ENCODE measurements at places on chromosomes 4 and X.

DNA sequence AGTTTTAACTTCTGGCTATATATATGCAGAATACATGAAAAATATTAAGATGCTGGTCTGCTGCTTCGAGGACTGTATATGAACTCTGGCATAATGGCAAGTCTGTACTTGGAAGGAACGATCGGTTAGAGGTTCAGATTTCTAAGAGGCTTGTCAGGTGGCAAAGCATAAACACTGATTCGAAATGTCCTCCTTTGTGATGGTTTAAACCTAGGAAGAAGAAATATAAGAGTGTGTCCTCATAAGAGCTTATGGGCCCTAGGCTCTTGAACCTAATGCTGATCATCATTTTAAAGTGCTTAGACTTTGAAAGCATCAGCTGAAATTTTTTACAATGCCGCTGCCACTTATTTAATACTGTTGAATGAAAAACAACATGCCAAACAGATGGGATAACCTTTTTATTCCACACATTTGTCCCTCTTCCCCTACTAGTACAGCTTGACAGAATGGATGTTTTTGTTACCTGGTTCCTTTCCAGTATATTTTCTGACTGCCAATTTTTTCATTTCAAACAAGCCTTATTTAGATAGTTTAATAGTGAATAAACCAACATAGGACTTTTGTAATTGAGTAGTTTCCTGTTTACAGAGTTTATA is 8.8 kb downstream of the SPRY1 start:
- no peak for DNase-seq

DNA sequence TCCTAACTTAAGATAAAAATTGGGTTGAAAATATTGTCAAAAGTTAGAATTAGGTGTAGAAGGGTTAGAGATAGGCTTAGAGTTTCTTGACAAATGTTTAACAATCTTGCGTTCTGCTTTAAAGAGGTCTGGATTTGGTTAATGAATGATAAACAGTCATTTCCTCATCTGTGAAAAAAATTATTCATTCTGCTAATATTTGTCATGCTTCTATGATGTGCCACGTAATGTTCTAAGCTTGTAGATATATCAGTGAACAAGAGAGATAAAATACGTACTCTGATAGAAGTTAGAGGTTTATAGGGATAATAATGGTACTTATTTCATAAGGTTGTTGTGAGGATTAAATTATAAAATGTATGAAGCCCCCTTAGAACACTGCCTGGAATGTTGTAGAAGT is 443.0 kb upstream of the GALNT7 start:
- no peak for DNase-seq

- DNase-seq, result peak; percentile 3
Observed at GRCh38 chrX:115399306-115399705, 109.8 kb downstream of the LUZP4 start.

DNA sequence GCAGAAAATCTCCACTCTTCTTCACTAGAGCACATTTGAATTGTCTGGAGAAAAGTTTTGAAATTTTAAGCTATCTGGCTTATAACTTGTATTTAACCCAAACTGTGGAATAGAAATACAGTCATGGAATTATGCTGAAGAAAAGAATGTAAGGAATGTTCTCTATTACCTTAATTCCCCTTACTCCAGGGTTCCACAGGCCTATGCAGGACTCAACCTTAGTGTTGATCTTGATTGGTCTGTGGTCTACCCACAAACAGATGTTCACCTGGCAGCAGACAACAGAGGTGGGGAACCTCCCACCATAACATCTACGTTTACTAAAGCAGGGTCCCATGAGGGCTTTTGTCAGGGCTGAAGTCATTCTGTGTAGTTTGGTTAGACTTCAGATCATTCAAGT is 189.3 kb upstream of the GPRIN3 start:
- DNase-seq, result no peak

- DNase-seq, result no peak
Observed at GRCh38 chr4:67141586-67141985, 403.7 kb downstream of the CENPC start.

DNA sequence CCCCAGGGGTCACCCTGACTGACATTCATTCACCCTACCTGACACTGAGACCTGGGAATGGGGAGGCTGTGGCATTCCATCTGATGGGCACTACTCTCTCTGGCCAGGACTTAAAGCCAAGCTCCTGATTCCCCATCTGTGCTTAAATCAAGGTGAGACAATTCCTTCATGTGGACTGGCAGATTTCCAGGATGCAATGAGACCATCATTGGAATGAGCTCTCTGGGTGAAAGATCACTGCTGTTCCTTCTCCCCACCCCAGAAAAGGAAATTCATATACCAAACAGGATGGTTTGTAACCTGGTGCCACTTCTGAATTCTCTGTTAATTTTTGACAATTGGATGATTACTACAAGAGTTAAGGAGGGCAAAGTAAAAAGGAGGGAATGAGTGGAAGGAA is 354.8 kb downstream of the MID1IP1 start:
- no peak for DNase-seq

GRCh38 chrX:37060999-37061398 is 52.8 kb downstream of the FAM47C start:
- no peak for DNase-seq

DNA sequence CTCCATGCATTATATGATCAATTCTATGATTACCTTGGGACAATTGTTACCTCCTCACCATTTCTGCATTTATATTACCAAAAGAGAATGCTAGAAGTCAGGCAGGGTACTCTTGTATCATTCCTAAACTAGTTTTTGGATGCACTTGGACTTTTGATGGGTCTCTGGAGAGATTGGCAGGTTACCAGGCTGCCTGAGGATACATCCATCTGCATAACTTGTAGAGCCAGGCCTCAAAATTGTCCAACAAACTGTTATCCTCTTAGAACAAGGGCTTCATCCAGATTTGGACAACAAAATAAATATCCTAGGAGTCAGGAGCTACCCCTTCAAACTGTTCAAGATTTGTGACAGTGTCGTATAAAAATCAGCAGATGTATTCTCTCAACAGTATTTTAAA is 326.1 kb downstream of the IL15 start:
- DNase-seq, result no peak

GRCh38 chr4:185803022-185803421 is 9.0 kb downstream of the SORBS2 start:
- no peak for DNase-seq

GRCh38 chrX:134552351-134552750 is 92.4 kb downstream of the HPRT1 start:
- no peak for DNase-seq

GRCh38 chr4:17058916-17059741 is 160.7 kb upstream of the LDB2 start:
- no peak for DNase-seq

GRCh38 chrX:12825801-12826200 is 34.6 kb downstream of the PRPS2 start:
- no peak for DNase-seq
